ENCODE measurements at places on chromosomes 5 and 9.

DNA sequence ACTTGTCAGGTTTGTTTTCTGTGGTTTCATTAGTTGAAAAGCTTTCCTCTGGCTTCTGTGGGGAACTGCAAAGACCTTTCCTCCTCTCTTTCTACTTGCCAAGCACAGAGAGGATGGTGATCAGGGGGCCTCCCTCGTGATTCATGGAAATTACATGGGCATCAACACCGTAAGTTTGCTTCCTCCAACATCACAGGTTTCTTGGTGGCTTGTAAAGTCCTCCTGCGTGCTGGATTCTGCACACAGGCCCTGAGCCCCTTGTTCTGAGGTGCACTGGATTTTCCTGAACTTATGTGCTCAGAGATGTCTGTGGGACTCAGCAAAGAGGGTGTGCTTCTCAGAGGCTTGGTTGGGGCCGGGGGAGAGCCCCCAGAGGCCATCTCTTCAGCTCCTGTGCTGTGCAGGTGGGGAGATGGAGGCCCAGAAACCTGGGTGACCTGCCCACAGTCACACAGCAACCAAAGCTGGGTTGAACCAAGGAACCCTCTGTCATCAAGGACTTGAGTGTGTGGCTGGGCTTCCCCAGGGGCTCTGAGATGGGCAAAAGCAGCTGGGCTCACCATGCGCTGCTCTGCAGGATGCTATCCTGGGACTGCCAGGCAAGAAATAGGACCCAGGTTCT is 36.5 kb downstream of the RGS3 start:
- no peak for DNase-seq

- peak; percentile 86 for DNase-seq
Observed at GRCh38 chr9:128007566-128008138, 26.9 kb upstream of the EEIG1 start.

DNA sequence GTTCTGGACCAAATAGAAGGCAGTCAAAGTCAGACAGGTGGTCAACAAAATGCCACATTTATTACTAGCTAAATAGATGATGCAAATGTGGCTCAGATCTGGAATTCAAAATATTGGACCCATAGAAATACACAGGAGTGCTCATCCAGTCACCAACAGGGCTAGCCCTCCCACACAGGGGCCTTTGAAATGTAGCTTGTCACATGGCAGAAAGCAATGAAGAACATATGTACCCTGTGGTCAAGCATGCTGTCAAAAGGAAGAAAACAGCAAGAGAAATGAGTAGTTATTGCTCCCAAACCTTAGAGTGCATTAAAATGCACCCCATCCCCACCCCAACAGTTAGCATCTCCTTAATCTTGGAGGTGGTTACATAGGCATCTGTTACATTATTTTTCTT is 20.9 kb upstream of the CCDC112 start:
- no peak for DNase-seq

DNA sequence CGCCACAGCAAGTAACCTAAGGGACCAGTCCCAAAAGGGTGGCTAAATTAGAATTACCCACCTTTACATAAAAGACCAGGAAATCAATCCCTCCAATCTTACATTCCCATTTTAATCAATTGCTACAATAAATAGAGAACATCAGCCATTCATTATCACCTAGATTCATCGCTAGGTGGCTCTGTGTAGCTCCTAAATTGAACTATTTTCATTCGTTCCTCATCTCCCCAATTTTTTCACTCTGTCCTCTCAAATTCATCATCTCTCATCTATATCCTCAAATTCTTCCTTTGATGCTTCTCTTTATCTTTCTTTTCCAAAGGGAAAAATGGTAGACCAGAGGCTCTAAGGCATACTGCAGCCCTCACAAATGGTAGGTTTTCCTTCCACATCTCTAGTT is 108.2 kb upstream of the TNC start:
- no peak for DNase-seq

GRCh38 chr9:71990466-71990865 is 69.9 kb downstream of the C9orf57 start:
- no peak for DNase-seq

DNA sequence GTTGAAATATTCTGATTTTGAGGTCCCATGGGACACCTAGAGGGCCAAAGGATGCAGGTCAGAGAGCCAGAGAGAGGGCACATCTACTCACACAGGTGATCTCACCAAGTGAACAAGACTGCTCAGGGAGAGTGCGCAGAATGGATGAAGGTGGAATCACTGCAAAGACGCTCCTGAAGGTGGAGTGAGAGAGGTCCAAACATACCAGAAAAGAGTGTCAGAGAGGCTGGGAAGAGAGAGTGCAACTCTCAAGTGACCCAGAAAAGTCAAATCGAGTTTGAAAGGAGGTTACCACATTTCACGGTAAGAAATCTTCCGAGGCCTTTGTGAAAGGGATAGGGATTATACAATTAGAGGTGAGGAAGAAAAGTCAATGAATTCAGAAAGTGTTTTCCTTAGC is 173.4 kb downstream of the EPB41L4A start:
- no peak for DNase-seq

DNA sequence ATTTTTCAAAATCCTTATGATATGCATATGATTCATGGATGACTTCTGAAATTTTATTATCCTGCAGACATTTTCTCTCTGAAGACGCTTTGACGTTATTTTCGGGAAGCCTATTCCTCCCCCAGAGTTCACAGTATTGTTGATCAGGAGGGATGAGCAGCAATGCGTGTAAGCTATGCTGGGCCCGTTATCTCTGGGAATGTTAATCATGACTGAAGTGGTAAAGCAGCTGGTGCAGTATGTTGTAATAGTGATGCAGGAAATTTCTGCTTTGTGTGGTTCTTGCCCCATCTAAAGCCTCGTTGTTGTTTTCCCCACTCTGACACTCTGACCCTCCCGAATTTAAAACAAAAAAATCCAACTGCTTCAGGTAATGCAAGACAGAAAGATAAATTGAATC is 1797.8 kb upstream of the WWC1 start:
- DNase-seq, result no peak

- DNase-seq, result no peak
Observed at GRCh38 chr5:95870105-95870672, 47.7 kb upstream of the GLRX start.

DNA sequence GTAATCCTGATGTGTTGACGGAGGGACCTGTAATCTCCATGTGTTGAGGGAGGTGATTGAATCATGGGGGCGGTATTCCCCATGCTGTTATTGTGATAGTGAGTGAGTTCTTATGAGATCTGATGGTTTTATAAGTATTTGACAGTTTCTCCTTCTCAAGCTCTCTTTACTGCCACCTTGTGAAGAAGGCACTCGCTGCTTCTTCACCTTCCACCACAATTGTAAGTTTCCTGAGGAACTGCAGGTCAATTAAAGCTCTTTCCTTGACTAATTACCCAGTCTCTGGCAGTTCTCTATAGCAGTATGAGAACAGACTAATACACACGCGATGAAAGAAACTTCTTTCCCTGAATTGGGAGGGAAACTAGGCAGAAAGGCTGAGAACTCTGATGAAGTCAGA is 141.1 kb upstream of the RAD23B start:
- DNase-seq, result no peak

- no peak for DNase-seq
Observed at GRCh38 chr5:45132972-45133371, 324.2 kb downstream of the MRPS30 start.

GRCh38 chr9:118362596-118362995 is 658.4 kb downstream of the TLR4 start:
- no peak for DNase-seq

DNA sequence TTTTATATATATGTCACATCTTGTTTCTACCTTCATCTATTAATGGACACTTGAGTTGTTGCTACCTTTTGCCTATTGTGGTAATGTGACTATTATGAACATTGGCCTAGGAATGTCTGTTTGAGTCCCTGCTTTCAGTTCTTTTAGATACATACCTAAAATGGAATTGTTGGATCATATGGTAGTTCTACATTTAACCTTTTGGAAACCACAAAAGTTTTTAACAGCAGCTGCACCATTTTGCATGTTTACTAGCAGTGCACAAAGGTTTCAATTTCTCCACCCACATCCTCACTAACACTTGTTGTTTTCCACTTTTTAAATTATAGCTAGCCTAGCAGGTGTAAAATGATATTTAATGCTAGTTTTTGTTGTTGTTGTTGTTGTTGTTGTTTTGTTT is 88.4 kb downstream of the GALNT10 start:
- no peak for DNase-seq

GRCh38 chr5:121006217-121006616 is 542.1 kb downstream of the PRR16 start:
- no peak for DNase-seq

- DNase-seq, result no peak
Observed at GRCh38 chr5:116923344-116923743, 348.7 kb upstream of the SEMA6A start.

DNA sequence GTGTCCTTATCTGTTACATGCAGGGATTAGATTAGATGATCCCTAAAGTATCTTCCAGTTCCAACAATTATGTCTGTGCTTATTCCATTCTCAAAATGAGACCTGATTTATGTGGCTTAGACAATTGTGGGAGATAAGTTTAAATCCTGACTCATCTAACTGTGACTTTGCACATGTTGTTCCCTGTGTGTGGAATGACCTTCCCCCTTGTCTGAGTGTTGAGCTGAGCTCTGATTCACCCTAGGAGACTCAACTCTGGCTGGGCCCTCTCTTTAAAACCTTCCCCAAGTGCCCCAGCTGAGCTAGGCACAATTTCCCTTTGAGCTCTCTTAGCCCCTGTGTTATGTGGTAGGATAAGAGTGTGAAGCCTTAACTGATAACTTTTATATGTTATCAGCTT is 118.9 kb upstream of the ELL2 start:
- no peak for DNase-seq

GRCh38 chr5:102826629-102827028 is 71.5 kb downstream of the PAM start:
- no peak for DNase-seq

GRCh38 chr5:122009436-122009835 is 47.7 kb downstream of the SRFBP1 start:
- DNase-seq, result no peak

GRCh38 chr9:23754551-23754950 is 71.5 kb downstream of the ELAVL2 start:
- no peak for DNase-seq

Data from T-helper 9 cell (primary cell).